ENCODE measurements at places on chromosomes 5 and 9.

DNA sequence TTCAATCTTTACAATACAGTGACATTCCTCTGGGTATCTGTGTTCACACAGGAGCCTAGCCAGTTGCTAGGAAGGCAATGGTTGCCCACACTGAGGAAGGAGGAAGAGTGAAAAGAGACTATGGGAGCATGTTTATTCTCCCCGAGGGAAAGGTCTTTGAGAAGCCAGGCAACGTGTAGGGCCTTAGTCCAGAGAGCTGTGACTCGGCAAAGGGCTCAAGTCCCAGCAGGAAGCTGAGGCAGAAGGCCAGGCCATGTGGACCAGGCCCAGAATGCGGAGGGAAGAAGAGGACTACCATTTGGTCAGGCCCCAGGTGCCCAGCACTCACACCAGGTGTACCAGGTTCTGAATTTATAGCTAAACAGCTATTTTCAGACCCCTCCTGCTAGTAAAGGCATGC lies 136.6 kb upstream of the DMAC1 start:
- DNase-seq: no peak

DNA sequence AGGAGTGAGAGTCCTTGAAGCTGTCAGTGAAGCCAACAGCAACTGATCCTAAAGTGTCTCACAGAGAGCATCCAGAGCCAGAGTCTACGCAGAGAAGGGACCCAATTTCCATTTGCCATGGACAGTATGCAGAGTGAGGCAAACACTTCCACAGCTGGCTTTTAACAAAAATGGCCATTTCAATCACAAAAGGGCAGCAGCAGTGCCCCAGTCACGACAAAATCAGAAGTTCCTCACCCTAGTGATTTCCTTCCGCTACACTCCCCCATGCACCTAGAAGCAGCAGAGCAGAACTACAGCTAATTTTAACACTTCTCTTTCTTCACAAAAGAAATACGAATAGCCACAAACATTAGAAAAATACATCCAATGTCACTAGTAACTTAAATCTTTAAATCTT lies 27.9 kb downstream of the FBXW11 start:
- DNase-seq: no peak

DNA sequence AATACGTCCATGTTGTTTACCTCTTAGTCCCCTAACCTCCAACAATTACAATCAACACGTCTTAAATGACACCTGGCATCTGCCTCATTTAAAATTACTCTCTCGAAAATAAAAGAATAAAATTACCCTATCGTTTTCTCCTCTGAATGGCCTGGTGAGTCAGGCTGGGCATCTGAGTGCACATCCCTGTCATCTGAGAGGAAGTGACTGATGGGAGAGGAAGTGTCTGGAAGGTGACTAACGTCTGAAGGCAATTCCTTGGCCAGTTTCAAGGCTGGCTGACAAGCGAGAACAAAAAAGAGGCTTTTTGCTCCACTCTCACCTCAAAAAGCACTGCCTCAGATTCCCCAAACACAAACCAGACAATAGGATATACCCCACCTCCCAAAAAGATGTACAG lies 57.7 kb downstream of the MAPKAP1 start:
- peak; percentile 88 for DNase-seq

- DNase-seq: no peak
Observed at GRCh38 chr5:180099733-180100611, 28.4 kb upstream of the RNF130 start.

GRCh38 chr5:143314659-143315058 lies 88.8 kb downstream of the NR3C1 start:
- no peak for DNase-seq

DNA sequence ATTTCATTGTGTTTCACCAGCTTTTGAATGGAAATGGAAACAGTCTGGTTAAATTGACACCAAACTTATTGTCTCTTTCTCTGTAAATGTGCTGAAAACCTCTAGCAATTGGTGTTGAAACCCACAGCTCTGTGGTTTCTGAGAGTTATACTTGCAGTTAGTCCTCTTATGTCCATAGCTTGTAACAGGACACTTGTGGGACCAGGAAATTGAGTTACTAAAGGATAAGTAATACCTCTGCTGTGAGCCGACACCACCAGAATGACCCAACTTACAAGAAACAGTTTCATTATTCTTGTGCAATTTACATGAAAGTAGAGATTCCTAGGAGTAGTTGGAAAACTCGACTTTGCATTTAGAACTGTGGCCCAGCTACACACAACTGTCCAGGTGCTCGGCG lies 191.5 kb downstream of the CFAP90 start:
- DNase-seq: no peak

DNA sequence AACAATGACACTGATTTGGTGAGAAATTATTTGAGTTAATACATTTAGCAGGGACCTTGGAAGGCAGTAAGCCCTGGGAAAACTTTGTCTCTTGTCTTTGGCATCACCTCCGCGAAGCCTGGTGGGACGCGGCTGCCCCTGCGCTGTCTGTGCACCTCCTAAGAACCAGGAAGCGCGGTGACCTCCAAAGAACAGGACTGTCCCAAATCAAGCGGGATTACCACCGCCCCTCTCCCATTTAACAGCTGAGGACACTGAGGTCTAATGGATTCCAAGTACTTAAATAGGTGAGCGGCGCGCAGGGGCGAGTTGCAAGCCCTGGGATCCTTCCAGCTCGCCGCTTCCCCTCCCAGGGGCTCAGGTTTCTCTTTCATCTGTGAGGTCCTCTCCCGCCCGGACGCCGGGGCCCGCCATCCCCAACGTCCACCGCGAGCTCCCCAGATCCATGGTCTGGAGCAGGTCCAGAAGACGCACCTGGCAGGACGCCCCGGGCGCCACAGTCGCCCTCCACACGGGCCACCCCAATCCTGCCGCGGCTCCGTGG lies 432 bp downstream of the STARD4 start:
- DNase-seq: no peak

- DNase-seq: no peak
Observed at GRCh38 chr5:154419236-154419635, 26.6 kb upstream of the SAP30L start.

DNA sequence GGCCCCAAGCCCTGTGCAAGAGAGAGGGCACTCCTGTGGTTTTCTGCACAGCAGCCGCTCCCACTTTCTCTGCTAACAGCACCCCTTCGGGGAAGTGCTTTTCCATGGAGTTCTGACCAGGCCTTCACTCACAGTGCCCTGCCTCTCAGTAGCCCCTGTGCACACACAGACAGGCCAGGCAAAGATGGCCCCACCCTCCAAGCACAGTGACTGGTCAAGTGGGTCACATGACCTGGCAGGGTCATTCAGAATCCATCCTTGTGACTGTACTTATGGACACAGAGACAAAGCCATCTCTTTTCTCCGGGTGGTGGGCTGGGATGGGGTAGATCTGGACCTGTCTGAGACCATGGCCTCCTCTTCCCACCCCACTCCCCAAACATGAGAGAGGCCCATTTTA lies 82.5 kb downstream of the PSD2 start:
- DNase-seq: no peak

- no peak for DNase-seq
Observed at GRCh38 chr9:32671333-32671732, 35.9 kb upstream of the TAF1L start.

GRCh38 chr9:135004772-135005171 lies 82.7 kb upstream of the OLFM1 start:
- DNase-seq: no peak

GRCh38 chr5:153629027-153629895 lies 138.8 kb downstream of the GRIA1 start:
- DNase-seq: peak; percentile 66

DNA sequence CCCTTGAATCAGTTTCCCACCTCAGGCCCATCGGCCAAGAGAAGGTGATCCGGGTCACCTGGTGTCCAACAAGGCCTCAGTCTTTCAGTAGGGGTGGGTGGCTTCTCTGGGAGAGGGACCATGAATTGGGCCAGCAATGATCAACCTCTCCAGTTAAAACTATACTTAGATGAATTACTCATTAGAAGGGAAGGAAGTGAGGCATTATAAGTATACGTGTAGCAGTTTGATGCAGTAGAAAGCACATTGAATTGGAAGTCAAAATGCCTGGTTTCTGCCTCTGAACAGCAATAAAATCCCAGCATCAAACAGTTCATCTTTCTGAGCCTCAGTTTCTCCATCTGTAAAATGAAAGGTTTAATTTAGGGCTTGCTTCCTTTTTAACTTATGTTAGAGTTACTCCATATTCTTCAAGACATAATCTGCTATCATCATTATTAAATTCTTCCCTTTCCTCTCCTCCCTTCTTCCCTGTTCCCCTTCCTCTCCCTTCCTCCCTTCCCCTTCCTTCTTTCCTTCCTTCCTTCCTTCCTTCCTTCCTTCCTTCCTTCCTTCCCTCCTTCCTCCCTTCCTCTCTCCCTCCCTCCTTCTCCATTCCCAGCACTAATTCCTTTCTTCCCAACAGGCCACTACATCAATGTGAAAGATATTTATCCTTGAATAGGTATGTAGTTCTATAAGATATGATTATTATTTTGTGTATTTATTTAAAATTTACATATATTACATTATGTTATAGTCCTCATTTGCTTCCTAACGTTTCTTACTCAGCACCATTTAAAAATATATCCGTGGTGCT lies 18.6 kb upstream of the TMEM174 start:
- no peak for DNase-seq

DNA sequence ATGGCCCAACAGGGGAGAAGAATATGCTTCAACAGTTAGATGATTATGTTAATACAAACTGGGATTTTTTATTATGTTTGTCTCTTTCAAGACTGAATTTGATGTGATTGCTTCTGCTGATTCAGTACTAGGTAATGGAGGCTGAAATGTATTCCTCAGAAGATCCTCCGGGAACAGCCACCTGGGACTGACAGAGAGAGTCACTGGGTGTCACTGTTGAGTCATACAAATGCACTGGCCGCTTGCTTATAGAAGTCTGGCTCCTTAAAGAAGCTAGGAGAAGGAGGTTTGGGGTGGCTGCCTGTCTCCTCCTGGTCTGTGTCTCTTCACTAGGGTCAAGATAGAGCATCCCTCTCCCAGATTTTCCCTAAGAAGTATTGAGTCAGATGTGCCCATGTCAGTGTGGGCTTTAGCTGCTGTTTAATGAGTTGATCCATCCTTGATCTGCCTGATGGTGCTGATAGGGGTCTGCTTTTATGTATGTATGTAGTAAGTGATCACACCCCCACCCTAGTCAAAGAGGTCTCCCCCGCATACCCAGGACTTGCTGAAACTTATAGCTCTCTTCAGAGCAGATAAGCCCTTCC lies 773.4 kb downstream of the BRINP1 start:
- DNase-seq: no peak

GRCh38 chr9:23412046-23412445 lies 414.0 kb downstream of the ELAVL2 start:
- no peak for DNase-seq

DNA sequence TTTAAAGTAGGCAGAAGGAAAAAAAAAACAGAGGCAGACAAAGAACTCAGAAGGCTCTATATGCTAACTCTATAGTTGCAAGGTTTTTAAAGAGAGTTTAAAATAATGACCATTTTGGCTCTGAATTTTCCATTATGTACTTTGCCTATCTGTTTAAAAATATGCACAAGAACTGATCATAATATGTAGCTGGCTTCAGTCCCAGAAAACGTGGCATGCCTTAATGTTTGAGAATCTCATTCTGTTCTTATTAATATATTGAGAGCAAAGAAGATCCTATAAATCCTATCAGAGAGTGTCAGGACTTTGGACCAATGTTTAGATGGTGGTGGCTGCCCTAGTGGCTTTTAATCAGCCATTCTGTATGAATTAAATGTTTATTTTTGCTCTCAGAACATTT lies 121.5 kb downstream of the JMY start:
- no peak for DNase-seq

DNA sequence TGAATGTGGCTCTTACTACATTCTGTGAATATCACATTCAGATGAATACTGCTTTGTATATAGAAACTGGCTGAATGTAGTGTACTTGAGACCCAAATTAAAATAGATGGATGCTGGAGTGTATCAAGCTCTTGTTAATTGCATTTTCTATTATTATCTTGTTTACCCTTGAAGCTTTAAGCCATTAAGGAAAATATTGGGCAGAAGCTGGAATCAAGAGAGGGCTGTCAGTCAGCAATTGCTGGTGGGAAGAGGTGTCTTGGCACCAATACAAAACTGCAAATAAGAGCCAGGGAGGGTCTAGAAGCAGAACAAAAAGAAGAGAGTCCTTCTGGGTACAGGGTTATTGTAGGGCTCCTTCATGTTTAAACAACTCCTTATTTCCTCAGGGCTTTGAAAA lies 38.8 kb downstream of the MUSK start:
- no peak for DNase-seq

DNA sequence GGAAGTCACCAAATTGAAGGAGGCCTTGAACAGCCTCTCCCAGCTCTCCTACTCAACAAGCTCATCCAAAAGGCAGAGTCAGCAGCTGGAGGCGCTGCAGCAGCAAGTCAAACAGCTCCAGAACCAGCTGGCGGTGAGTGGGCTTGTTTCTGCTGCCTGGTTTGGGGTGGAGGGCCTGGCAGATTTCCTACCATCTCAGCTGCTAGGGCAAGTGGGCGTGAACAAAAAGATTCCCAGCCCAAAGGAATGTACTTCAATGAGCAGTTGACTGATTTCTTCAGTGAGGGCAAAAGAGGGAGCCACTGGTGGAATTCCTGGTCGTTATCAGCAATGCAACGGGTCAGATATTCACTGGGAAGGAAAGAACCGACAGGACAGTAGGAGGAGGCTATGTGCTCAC lies 12.6 kb upstream of the TTC23L start:
- DNase-seq: no peak

DNA sequence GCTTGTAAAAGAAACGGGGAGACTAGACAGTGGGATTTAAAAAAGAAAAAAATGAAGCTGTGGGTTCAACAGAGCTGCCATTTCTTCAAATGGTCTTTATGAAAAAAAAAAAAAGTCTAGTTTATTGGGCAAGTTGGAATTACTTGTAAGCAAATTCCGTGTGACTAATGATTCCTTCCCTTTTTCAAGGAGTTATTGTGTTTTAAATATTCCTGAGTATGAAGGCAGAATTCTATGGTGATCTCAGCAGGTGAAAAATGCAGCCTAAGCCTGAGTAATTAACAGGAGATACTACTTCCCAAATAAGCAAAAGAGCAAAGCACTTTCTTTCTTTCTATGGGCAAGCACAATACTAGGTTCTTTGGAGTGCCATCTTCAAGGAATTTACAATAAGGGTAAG lies 481.9 kb downstream of the ZNF608 start:
- no peak for DNase-seq

- DNase-seq: no peak
Observed at GRCh38 chr9:125561509-125562148, 145.4 kb downstream of the MAPKAP1 start.

- no peak for DNase-seq
Observed at GRCh38 chr5:156942064-156942463, 21.0 kb downstream of the TIMD4 start.

- DNase-seq: no peak
Observed at GRCh38 chr9:134980516-134980915, 62.8 kb upstream of the FCN1 start.

DNA sequence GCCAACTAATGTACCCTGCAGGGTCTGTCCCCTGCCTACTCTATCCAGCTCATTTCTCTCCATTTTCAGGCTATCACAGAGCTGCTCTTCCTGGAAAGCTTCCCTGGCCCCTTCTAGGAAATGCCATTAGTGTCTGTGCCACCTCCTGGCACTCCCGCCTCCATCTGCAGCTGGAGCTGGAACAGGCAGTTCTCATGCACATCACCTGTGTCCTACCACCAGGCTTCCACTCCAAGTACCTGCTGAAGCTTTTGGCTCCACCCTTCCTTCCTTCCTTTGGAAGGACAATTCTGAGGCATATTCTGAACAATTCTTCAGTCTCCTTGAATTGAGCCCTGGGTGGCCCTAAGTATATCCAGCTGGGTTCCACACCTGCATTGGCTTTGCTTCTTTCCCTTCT lies 156.2 kb upstream of the ZNF618 start:
- no peak for DNase-seq

All from glomerular endothelial cell (primary cell).